ENCODE measurements at places on chromosomes 5 and 9. TPM values are rescaled to one million over a fixed set of nuclear protein-coding genes. Genes with fewer than 3 reads are reported as not detected.

The ANAPC2 gene
- total RNA-seq: 171 TPM

The DPP7 gene
- 325 TPM for total RNA-seq

The ZNF474 gene
- not detected for total RNA-seq

The DAB2IP gene
- 1.2 TPM for total RNA-seq

The FBXL7 gene
- total RNA-seq: not detected

The IL7R gene
- total RNA-seq: 287 TPM

The SH3TC2 gene
- not detected for total RNA-seq

The LMAN2 gene
- 61.4 TPM for total RNA-seq

The ADRB2 gene
- 8.8 TPM for total RNA-seq

The OTP gene
- not detected for total RNA-seq

The SPATA31D4 gene
- total RNA-seq: not detected

The KIF27 gene
- 2.9 TPM for total RNA-seq

The TGFBR1 gene
- 24.2 TPM for total RNA-seq

The ANKDD1B gene
- total RNA-seq: not detected

The NUTM2F gene
- not detected for total RNA-seq

The ENTPD8 gene
- not detected for total RNA-seq

The SYK gene
- total RNA-seq: 1.5 TPM

The FGFR4 gene
- 2.6 TPM for total RNA-seq

The PCDHGA11 gene
- not detected for total RNA-seq

The BTNL8 gene
- total RNA-seq: not detected

The ASTN2 gene
- 2.5 TPM for total RNA-seq

The CXCL14 gene
- not detected for total RNA-seq

The RXFP3 gene
- total RNA-seq: not detected

The DMGDH gene
- not detected for total RNA-seq

The FYB1 gene
- 257 TPM for total RNA-seq

The PCDHGA4 gene
- not detected for total RNA-seq

The FRMPD1 gene
- not detected for total RNA-seq

The LRSAM1 gene
- total RNA-seq: 14.0 TPM

The TMEM167A gene
- total RNA-seq: 59.0 TPM

The LCN9 gene
- not detected for total RNA-seq

The ELAVL2 gene
- total RNA-seq: not detected

Measured in CD8-positive, alpha-beta T cell (primary cell).